ENCODE measurements at places on chromosomes 16 and 17.

DNA sequence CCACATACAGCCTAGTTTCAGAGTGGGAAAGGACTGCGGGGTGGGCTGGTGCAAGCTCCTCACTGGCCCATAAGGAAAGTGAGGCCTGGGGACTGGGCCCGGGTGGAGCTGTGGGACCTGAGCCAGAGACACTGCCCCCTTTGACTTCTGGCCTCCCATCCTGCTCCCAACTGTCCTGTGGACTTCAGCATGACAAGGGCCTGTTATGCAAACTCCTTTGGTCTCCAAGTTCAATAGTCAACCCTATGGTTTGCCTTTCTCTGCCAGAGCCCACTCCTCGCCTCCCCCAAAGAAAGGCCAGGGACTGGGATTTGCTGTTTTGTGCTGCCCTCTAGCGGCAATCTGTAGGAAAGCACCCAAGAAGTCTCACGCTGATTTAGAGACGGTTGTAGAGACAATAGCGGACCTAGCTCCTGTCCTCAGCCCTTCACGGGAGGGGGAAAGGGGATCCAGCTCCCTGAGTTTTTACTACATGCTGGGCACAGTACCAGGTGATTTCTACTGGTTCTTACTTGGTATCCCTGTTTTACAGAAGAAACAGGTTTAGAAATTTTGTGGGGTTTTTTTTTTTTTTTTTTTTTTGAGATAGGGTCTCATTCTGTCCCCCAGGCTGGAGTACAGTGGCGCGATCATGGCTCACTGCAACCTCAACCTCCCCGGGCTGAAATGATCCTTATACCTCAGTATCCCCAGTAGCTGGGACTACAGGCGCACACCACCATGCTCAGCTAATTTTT lies 1.2 kb upstream of the TLCD3B start:
- peak; percentile 33 for DNase-seq

DNA sequence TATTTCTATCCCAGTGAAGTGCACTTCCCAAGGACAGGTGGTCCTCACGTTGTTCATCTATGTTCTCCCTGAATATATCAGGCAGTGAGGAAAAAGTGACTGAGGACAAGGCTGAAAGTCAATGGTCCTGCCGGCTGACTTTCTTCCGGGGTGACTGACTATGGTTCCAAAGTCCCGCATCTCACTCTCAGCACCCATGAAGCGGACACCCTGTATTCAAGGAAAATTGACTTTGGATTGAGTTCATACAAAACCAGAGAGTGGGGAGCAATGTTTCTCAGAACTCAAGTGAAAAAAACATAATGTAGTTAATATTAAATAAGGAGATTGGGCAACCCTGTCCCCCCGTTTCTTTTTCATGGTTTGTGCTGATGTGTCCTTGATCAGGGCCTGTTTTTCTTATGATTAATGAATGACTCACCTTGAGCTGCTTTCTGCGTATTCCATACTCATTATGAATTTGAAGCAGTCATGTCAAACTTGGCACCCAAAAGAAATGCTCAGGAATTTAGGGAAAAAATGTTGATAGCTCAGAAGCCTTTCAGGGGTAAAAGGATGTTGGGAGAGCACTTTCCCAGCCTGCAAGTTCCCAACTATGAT lies 184.0 kb downstream of the CYLD start:
- DNase-seq: no peak

DNA sequence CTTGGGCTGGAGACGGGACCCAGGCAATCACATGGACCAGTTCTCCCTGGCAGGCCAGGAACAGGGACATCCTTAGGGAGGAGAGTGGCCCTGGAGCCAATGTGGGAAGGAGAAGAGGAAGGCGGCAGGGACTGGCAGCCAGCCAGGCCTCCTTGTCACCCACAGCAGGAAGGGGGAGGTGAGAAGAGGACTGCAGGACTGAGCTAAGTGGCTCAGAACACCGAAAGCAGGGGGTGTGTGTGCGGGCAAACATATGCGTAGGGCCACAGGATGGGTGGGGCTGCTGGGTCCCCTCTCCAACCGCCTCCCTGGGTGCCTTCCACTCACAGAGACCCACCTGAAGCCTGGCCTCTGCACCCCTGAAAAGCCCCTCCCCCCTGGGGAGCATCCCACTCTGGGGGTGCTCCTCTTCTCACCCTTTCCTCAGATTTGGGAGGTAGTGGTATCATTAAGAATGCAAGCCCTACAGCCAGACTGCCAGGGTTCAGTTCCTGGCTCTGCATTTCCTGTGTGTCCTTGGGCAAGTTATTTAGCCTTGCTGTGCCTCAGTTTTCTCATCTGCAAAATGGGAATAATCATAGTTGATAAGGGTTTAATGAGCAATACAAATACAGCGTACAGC lies 8.1 kb downstream of the PNMT start:
- peak; percentile 24 for DNase-seq

DNA sequence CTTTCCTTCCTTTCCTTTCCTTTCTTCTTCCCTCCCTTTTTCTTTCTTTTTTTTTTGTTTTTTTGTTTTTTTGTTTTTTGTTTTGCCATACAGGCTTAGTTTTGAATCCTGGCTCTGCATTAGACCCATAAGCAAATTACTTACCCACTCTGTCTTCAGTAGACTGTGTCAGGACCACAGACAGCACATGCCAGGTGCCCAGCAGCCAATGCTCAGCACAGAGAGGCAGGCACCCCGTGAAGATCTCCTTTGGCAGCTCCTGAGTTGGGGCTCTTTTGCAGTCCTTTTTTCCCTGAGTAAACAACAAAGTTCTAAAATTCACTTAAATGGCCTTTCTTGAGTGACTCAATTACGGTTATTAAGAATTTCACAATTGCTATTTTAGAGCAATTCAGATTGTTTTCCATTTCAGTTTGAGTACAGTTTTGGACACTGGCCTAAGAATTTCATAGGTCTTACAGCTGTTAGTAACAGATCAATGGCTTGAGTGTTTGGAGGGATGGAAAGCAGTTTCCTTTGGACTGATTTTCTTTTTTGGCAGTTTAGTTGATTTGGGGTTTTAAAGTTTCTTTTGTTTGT lies 26.2 kb upstream of the SLC5A11 start:
- DNase-seq: no peak

- no peak for DNase-seq
These were observed 6.1 kb downstream of the DRG2 start for GRCh38 chr17:18093616-18094408.

DNA sequence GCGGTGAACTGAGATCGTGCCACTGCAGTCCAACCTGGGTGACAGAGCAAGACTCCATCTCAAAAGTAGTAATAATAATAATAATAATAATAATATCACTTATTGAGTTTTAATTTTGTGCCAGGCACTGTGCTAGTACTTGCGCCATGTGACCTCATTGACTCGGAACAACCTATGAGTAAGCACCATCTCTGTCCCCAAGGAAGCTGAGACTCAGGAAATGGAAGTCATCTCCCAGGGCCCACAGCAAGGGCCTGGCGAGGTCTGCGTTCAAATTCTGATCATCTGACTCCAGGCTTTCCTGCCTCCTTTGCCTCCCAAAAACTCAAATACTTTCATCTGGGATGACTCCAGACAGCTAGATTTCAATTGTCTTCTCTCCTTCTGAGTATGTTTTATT lies 162.9 kb downstream of the SEC14L1 start:
- no peak for DNase-seq

GRCh38 chr16:90037276-90037675 lies 18.0 kb upstream of the DBNDD1 start:
- no peak for DNase-seq

DNA sequence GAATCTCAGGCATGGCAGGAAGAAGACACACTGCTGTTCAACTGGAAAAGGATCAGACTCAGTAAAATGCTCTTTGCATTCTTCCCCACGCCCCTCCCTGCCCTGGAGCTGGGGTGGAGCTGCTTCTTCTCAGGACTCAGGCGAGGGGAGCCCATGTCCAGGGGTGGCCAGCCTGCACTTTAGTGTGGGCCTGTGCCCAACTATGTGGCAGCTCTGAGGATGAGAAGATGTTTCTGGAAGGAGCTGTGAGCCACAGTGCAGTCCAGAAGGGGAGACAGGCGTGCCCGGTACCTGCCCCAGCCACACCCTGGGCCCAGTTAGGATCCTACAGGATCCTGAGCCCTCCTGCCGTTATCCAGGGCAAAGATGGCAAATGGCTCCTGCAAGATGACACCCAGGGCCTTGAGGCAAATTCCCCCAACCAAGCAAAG lies 120.3 kb downstream of the ANKRD11 start:
- DNase-seq: no peak

DNA sequence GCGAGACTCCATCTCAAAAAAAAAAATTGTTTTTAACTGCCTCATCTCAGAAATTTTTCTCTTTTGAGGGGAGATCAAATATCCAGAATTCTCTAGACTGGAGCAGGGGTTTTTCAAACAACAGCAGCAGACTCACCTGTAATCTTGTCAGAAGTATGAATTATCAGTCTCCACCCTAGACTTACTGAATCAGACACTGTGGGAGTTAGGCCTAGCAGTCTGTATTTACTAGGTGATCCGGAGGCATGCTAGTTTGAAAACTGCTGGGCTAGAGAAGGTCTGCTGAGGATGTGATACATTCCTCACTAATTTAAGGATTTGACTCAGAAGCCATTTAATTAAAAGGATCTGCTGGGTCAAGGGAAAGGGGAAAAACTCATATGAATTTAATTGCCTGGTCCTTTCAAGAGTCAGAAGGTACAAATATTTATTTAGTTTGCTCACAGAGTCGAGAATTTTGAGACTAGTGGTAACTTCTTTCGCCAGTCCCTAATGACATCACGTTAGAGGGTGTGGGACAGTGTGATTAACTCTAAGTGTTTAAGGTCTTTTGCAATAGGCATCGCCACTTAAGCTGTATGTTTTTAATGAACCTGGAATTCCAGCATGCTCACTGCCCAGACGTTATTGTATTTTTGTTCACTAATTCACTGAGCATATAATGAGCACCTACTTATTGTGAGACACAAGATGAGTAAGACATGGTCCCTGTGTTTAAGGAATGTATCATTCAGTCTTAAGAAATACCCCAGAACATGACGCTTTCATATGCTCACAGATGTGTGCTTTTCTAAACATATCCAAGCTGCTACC lies 14.2 kb downstream of the ATP6V0A1 start:
- no peak for DNase-seq

DNA sequence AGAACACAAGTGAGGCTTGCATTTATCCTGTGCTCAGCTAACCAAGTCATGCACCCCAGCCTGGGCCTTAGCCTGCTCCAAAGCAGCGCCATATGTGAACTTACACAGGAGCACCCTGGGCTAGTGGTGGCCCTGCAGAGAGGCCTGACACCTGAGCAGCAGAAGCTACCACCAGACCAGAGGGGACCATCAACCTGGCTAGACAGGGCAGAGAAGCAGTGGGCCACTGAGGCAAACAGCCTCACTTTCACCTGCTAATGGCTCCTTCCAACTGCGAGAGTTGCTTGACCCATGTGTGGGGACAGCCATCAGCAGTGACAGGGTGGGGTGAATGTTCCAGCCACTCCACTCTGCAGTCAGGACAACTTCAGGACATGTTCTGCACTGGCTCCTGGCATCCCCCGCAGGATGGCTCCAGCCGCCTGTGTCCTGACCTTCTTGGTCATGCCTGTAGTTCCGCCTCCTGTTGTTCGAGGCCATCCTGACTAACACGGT lies 2.9 kb upstream of the C16orf95 start:
- DNase-seq: no peak

DNA sequence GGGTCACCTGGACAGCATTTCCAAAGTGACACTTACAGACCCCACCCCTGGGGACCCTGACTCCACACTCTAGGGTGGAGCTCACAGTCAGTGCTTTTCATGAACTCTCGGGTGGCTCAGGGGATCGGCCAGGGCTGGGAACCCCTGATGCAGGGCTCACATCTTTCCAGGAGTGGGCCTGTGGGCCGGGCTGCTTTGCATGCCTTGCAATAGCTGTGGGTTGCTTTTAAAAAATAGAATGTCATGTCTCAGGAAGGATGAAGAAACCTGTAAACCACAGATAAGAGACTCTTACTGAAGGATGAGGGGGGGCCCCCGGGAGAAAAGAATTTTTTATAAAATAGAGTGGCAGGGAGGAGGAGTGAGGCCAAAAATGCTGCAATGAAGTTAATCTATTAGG lies 40.2 kb downstream of the RBFOX3 start:
- no peak for DNase-seq

DNA sequence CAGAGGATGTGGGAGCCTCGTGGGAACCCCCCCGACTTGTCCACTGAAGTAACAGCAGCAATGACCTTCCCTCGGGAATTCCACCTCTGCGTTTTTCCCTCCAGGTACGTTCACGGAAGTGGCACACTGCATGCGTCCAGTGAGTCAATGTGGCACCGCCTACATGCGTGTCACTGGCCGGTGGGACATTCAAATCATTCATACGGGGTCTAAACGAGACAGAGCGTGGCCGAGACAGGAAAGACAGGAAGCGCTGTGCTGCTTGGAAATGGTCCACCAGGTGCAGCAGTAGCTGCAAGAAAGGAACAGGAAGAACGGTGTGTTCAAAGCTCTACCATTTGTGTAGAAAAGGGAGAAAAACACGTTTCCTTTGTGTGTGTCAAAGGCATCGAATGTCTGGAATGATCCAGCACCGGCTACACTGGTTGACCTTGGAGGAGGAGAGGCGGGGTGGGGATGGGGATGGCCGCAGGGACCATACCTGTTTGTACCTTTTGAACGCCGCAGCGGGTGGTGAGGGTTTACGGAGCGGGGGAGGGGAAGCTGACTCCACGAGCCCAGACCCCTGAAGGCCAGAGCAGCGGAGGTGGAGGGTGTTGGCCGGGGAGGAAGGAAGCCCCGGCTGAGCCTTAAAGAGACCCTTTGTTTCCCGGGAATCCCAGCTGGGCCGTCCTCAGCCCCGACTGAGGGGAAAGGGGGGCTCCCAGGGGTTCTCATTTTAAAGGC lies 1.7 kb upstream of the PGAP6 start:
- no peak for DNase-seq

DNA sequence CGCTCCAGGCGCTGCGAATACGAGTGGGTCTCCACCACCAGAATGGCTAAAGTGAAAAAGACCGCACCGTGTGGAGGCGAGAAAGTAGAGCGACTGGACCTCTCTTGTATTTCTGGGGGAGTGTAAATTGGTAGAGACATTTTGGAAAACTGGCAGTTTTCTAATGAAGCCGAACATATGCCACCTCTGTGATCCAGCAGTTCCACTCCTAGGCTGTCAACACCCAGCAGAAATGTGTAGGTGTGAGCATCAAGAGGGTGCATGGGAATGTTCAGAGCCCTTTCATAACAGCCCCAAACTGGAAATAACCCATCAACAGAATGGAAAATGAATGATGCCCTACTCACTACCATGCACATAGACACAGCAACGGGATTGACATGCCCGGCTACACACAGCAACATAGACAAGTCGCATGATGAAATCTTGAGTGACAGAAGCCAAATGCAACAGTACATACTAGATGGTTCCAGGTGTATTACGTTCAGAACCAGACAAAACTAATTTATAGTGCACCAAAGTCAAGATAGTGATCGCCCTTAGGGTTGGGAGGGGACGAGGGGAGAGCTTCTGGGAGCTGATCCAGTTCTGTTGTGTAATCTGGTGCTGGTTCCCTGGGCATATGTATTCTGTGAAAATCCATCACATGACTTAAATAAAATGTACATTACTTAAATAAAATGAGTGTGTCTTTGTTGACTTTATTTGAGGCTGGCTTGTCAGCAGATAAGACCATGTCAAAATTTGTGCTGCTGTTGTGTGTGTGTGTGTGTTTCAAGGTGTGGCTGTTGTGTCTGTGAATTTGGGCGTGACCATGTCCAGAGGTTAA lies 877 bp upstream of the BCL7C start:
- DNase-seq: no peak

GRCh38 chr17:44006598-44007345 lies 2.4 kb downstream of the NAGS start:
- peak; percentile 96 for DNase-seq

- no peak for DNase-seq
These were observed 11.9 kb downstream of the EXOC7 start for GRCh38 chr17:76091526-76092286.
